ENCODE measurements at places on chromosomes 1 and 21. TPM values are rescaled to one million over a fixed set of nuclear protein-coding genes. Genes with fewer than 3 reads are reported as not detected.
A peak's percentile ranks its signal among the peaks of the same experiment; 100 is the strongest.

- DNase-seq, result peak; percentile 67
These were observed 613 bp upstream of the ERO1B start for GRCh38 chr1:236282425-236282716.

DNA sequence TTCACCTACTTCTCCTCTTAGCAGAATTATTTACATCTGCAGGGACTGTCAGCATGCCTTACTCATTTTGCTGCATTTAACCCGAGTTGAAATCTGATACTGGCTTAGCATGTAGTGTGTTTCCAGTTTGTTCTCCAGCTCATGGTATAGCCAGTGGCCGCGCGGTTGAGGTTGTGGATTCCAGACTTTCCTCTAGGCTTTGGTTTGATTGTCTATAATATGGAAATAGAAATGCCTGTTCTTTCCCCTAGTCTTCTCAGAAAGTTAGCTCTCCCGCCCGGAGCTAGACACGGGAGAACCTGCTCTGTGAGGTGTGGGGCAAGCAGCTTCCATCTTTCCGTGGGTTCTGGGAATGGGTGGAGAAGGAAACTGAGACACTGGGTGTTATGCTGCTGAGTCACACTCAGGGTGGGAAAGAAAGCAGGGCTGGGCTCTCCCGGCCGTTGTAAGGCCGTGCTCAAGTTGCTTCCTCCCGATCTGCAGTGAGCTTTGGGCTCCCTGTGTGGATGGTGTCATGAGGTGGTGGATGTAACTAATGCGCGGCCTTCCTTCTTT lies 206.8 kb upstream of the TMEM51 start:
- DNase-seq, result no peak

GRCh38 chr1:176880955-176881595 lies 283.4 kb downstream of the ASTN1 start:
- peak; percentile 65 for DNase-seq

DNA sequence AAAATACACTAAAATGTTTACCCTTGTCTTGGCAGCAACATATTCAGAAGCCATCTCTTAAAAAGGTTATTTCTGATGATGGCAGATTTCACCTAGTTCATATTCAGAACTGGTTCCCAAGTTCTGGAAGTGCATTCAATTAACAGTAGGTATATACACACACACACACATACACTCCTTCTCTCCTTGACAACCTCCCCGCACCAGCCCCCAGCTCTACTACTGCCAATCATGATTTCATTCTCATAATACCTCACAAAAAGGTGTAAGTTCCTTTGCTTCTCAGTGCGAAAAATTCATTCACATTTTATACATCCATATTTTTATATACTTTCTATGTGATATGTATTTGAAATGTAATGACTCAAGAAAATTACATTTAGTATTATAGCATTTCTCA lies 228.1 kb upstream of the ST6GALNAC5 start:
- DNase-seq, result no peak

DNA sequence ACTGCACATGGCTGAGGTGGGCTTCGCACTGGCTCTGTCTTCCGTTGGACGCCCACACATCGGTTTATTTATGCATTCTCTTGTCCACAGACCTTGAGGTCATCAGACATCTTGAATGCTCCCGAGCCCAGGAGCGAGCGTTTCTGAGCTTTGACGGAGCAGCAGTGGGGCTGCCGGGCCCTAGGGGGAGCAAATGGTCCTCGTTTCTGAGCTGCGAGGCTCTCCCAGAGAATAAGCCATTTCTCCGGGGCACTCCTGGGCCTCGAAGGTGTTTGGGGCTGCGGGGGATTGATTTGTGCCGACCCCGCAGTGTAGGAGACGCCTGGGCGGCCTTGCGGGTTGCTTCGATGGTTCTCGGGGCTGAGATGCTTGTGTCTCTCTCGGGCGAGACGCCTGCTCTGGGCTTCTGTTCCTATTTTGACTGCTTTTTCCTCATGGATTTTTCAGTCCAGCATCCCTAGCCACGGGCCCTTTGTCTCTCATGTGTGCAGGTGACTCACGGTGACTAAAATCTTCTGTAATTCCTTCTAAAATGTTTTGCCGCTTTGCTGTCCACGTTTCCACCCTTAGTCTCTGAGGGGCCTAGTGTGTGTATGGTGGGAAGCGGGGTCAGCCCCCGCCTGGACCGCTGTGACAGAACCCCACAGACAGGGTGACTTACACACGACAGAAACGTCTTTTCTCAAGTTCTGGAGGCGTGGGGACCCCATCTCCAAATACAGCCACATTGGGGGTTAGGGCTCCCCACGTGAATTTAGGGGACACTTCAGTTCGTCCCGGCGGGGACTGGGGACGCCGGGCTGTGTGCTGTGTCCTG lies 62.1 kb downstream of the FAAP20 start:
- DNase-seq, result peak; percentile 44

GRCh38 chr21:40732253-40733023 lies 114.5 kb downstream of the DSCAM start:
- no peak for DNase-seq

DNA sequence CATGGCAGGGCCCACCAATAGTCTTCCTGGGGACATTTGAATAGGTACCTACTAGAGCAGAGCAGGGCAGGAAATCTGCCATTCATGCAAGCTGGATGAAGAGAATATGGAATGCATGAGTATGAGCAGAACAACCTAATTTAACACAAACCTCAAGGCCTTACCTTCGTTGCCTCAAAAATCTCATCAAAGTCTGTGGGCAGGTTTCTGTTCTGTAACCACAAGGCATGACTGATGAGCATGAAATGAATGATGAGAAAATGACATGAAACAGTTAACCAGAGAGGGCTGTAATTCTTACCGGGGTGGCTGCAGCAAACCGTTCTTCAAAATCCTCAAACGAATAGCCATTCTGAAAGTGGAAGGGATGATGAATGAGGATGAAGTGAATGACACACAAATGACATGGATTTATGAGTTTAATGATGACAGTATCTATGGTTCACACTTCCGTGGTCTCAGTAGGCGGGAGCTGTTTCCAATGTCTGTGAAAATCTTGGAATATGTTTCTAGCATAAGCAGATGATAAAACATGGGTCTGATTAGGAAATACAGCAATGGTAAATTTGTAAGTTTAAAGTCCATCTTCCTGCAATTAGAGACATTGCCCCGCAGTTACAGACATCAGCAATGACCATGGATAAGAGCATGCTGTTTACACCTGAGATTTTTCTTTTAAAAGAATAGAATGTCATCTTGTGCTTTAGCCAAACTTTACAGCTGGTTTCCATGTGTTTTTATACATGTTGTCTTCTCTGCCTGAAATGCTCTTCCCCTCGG lies 67.6 kb upstream of the C8B start:
- no peak for DNase-seq

CFAP74 gene
- not detected for total RNA-seq

GRCh38 chr1:56535939-56536338 lies 43.4 kb downstream of the PLPP3 start:
- DNase-seq, result no peak

- DNase-seq, result no peak
These were observed 38.6 kb downstream of the BRINP2 start for GRCh38 chr1:177209357-177209756.

DNA sequence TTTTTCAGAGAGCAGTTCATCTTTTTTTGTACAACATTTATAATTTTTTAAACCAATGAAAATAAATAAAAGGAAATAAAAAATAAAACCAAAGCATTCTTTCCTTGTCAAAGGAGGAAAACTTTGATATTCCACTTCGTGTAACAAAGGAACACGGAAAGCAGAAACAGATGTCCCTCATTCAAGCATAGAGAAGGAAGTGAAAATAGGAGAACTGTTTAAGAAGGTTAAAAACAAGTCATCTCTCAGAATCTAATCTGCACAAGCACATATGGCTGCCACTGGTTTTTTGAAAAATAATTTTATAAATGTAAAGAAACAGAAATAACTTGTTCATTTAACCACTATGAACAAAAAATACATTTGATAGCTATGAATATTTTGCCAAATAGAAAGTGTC lies 35.9 kb upstream of the ZNF644 start:
- no peak for DNase-seq

DNA sequence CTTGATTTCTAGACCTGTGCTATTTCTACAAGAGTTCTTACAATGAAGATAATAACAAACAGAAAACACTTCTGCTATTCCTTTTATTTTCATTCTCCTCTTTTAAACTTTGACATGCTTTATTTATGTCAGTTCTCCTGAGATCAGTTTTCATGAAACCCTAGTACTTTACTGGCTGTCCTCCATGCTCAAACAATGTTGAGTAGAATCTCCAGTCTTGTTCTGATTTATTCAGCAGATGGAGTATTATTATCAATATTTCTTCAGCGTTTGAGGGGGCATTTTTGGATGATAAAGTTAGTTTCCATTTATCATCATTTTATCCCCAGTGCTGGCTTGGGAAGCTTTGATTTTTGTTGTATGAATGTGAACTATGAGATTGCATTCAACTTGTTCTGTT lies 85.9 kb upstream of the WARS2 start:
- DNase-seq, result no peak

FABP3 gene
- total RNA-seq, result not detected

DNA sequence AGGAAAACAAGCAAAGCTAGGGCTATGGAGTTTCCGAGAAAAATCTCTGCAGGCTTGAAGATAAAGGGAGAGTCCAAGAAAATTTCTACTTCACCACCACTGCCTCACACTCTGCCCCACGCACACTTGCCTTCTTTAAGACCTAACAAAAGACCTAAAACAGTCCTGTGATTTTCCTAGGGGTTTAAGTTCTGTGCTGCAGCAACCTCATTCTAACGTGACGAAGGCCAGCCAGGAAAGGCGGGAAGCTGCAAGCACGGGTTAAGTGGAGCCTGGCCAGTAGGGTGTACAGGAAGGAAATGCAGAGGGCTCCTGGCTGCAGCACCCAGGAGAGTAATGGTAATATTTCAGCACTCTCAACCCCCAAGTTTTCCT lies 1.5 kb downstream of the SPATA6 start:
- no peak for DNase-seq

ACBD3 gene
- total RNA-seq, result 15.7 TPM

WNT4 gene
- total RNA-seq, result not detected

KAZN gene
- total RNA-seq, result 0.55 TPM

GRCh38 chr1:84611796-84612195 lies 37.6 kb upstream of the CTBS start:
- no peak for DNase-seq

DNA sequence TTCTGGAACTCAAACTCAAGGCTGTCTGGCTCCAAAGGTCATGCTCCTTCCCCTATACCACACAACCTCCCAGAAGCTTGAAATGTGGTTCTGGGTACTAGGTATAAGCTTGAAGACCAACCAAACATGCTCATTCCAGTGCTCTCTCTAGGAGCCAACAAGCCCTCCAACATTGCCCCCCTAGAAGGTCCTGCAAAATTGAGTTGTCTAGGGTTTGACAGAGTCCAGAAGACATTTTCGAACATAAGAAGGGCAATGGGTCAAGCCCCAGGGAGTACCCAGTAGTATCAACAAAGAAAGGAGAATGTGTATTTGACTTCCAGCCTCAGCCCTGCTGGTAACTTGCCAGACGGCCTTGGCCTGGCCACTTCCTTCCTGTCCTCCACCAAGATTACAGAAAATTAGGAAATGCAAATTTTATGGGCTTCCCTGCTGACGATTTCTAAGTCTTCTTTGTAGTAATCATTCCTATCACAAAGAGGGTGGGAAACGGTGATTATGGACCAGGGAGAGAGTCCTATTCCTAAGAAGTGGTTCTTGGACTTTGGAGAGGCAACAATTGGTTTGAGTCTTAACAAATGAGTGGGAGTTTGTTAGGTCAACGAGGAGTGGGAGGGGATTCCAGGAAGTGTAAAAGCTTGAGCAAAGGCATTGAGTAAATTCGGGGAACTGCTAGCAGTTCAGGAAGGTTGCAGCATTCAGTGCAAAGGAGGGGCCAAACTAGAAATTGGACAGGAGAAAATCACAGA lies 18.7 kb upstream of the SLAMF1 start:
- peak; percentile 70 for DNase-seq

DNA sequence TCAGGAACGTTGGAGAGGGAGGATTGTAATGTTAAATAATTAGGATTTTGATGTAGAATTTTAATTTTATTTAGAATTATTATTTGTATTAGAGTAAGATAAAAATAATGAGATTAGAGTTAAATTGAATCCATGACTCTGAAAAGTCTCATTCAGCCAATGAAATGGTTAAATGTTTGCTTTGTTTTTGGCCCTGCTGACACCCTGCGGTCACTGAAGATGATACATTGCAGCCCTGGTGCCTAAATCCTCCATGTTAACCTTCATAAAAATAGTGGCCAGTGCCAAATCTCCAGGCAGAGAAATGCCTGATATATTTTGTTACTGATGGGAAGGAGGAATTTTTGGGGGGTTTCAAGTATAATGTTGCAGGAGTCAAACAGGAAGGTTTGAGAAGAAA lies 27.3 kb upstream of the RLF start:
- no peak for DNase-seq

DNA sequence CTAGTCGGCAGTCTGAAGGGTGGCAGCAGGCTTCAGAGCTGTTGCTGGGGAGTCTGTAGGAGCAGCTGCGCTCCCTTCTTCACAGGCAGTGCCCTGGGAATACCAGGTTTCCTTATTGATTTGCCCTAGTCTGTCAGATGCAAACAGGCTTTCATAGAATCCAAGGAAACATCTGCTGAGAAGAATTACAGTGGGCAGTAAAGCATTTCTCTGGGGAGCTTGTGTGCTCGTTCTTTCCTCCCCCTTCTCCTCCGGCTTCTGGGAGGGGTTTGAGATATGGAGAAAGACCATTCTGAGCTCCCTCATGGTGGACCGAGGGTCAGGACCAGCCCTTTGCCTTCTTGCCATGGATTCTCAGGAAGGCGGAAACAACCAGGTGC lies 25.4 kb upstream of the PARP1 start:
- DNase-seq, result no peak

DNA sequence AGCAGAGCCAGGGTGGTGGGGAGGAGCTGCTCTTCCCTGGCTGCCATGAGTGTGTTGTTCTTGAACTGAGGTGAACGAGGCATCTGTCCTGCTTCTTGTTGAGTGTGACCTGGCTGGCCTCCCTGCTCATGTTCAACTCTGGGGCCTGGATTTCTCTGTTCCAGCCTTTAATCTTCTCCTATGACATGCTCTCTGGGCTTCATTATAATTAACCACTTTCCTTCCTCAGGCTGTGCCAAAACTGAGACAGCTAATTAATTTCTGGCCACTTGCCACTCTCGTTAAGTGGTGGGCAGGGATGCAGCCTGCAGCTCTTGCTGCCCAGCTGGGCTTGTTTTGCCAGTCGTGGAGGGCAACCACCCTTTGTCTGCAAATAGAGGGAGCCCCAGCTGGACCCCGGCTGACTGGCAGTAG lies 23.3 kb downstream of the OPRD1 start:
- DNase-seq, result no peak

- no peak for DNase-seq
These were observed 144.1 kb downstream of the CDC42BPA start for GRCh38 chr1:227174164-227174563.

KIF17 gene
- not detected for total RNA-seq

- peak; percentile 63 for DNase-seq
These were observed at the start of gene EFNA3 for GRCh38 chr1:155078469-155079209. Gene EFNA3 (plus strand): TSS chr1:155078837. CDS start chr1:155078942, 105 bp downstream.

DNA sequence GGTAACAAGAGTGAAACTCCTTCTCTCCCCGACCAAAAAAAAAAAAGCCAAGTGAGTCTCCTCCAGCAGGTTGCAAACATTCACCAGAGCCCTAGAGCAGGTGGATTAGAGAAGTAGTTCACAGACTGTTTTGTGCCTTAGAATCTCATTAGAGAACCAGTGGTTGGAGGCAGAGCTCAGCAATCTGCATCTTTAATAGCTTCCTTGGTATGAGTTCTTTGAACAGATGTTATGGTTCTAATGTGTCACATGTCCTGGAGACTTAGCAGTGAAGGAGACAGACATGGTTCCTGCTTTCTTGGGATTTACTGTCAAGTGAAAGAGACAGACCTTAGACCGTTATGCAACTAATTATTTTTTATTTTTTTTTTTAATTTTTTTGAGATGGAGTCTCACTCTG lies 26.8 kb downstream of the SESN2 start:
- DNase-seq, result no peak

GRCh38 chr21:33984021-33984481 lies 68.4 kb upstream of the ATP5PO start:
- no peak for DNase-seq
